ENCODE measurements at places on chromosomes 16 and 17.

- DNase-seq = no peak
Observed at GRCh38 chr16:28151180-28151579, 60.6 kb downstream of the XPO6 start.

- no peak for DNase-seq
Observed at GRCh38 chr16:89176147-89176690, 4.7 kb downstream of the CDH15 start.

DNA sequence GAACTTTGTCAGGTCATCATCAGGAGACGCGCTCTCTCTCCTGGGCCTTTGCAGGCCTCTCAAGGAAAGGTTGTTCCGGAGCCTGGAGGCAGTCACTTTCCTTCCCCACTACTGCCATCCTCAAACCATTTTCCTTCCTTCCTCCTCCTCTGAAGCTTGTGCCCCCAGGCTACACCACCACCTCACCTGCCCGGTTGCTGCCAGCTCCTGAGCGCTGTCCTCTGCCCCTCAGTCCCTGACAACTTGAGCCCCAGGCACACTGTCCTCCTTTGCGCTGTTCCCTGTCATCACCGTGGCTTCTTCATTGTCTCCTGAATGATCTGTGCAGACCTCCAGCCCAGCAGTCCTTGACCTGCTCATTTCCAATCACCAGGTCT lies 18.9 kb downstream of the CDRT4 start:
- no peak for DNase-seq

DNA sequence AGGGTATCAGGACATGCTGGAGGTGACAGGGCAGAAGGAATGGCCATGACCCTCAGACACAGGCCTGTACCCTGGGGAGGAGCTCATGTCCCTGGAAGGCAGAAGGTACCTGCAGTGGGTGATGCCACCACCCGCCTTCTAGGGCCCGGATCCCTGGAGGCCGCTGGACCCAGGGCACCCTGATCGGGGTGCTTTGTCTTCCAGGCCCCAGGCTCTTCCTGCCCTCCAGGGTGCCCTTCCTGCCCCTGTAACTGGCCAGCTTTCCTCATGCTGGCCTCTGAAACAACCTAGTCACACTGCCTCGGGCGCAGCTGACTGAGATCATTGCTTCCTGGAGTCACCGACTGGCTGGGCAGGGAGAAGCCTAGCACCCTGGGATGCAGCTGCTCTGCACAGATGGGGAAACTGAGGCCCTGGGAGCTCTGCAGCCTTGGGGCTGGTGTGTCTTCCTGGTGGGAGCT lies 5.8 kb downstream of the ADCY7 start:
- no peak for DNase-seq

DNA sequence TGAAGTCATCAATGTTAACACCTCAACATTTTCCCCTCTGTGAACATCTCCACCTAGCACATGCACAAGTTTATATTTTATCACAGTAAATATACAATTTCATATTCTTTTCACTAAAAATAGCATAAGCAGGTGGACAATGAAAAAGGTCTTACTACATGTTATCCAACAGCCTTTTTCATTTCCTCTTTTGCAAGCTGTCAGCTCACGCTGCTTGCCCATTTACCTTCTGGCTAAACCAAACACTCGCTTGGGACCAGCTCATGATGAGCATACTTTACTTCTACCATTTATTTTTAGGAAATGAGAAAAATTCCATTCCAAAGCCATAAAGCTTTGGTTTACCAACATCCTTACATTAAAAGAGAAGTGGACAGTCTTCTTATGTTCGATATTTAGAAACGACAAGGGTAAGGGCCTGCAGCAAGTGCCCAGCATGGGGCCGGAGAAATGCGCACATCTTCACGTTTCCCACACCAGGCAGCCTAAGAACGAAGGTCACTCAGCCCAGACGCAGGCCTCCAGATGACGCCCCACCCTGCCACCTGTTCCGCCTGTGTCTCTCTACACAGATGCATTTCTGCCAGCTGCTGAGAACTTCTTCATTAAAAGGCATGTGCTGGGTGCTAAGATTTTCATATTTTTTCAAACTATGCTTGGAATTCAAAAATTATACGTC lies 13.9 kb downstream of the SNN start:
- DNase-seq = no peak
